ENCODE measurements at places on chromosomes 12 and 14.

- DNase-seq: no peak
These were observed 20.6 kb upstream of the PCNX1 start for GRCh38 chr14:70886421-70887206.

GRCh38 chr14:24307575-24308341 lies at the start of gene CIDEB:
CIDEB (minus strand) TSS chr14:24307977; CDS start chr14:24307858, 119 bp downstream.
- peak; percentile 34 for DNase-seq

DNA sequence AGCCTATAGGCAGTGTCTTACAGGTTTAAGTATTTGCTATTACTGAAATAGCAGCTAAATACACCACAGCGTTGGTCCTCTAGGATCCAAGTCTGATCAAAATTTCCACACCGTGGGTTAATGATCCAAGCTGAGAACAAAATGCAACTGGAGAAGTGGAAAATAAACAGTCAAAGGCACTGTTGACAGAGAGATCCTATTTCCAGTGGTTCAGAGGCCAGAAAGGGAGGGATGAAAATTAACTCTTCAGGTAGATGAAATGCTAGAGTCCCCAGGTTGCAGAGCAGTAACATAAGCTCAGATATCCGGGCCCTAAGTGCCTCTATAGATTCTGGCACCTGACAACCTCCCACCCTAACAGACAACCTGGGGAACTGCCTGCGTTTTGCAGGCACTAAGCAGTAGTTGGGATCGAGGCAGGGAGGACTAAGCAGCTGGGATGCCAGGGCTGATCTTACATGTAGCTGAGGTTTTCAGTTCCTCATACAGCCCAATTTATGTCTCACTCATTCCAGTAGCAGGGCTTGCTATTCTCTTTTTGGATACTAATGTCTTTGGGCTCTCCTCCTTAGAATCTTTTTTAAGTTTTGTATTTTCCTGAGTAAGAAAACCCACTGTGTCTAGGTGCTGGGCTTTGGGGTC lies 42.7 kb upstream of the CRACR2A start:
- no peak for DNase-seq

DNA sequence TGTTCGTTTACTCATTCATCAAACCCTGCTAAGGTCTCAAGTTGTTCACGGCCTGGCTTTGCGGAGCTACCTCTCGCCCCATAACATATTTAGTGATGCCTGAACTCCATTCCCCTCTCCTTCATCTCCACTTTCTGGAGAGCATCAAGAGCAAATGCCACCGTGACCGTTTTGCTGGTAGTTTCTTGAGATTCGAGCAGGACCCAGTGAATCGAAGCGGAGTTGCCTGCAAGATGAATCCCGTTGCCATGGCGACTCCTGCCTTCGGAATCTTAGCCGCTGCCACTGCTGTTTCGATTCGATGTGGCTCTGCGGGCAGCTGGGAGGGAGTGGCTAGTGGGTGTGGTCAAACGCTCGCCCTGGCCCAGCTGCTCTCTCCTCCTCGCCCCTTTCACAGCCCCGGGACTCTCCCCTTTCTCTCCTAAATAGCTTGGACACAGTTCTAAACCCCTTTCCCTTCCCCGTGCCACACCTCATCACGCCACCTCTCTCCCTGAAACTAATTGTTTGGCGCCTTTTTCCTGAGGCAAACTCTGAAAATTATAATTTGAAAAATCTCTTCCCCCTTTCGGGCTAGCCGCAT lies 1.4 kb downstream of the DAAM1 start:
- peak; percentile 99 for DNase-seq

DNA sequence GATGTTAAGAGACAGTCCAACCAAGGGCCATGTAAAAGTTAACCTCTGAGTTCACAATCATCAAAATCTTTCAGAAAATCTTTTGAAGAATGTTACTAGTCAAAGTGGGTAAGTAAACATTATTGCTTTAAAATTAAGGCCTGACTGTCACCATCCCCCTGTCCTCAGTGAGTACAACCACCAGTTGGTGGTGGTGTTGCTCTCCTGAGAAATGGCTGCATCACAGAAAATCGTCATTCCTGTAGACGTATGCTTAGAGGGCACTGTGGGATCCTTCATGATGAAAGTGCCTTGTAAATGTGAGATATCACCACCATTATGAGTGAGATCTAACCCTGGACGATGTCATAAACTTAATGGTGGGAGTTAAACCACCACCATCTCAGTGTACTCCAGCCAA lies 451.2 kb downstream of the RPS29 start:
- peak; percentile 70 for DNase-seq

GRCh38 chr14:92630367-92630766 lies 116.8 kb downstream of the RIN3 start:
- no peak for DNase-seq

GRCh38 chr12:33628087-33628486 lies 188.5 kb upstream of the SYT10 start:
- no peak for DNase-seq

- DNase-seq: peak; percentile 59
These were observed 12.9 kb downstream of the SPRYD3 start for GRCh38 chr12:53065975-53066931.

- no peak for DNase-seq
These were observed 13.8 kb upstream of the IFI27L2 start for GRCh38 chr14:94143239-94143638.

DNA sequence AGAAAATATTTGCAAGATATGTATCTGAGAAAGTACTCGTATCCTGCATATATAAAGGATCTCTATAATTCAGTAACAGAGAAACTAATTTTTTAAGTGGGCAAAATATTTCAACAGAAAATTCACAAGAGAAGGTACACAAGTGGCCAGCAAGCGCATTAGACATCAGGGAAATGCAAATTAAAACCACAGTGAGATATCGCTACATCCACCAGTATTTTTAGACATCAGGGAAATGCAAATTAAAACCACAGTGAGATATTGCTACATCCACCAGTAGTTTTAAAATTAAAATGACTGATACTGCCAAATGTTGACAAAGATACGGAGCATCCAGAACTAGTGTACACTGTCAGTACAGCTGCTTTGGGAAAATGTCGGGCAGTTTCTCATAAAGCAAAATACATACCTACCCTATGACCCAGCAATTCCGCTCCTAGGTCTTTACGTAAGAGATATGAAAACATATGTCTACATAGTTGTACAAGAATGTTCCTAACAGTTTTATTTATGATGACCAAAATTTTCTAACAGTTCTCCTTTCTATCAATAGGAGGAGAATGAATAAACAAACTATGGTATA lies 2.8 kb upstream of the KCNK13 start:
- no peak for DNase-seq

DNA sequence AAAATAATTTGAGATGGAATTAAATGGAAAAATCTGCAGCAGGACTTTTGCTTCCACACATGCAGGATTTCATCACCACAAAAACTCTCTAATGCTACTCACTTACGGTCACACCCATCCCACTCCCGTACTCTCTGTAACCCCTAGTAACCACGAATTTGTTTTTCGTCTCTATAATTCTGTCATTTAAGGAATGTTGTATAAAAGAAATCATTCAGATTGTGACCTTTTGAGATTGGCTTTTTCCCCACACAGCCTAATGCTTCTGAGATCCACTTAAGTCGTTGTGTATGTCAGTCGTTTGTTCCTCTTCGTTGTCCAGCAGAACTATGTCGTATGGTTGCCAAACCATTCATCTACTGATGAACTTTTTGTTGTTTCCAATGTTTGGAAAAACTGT lies 19.8 kb upstream of the PZP start:
- DNase-seq: no peak

GRCh38 chr14:80304125-80304766 lies 92.9 kb upstream of the DIO2 start:
- DNase-seq: no peak

DNA sequence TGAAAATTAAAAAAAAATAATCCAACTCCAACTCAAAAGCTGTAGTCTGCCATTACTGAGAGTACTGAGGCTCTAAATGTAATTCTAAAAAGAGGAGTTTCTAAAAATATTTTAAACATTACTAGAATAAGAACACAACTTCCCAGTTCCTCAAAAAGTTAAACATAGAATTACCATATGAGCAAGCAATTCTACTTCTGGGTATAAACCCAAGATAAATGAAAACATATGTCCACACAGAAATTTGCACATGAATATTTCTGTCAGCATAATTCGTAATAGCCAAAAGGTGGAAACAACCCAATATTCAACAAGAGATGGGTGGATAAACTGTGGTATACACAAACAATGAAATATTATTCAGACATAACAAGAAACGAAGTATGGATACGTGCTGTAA lies 15.0 kb upstream of the NR2C1 start:
- no peak for DNase-seq

GRCh38 chr12:126349383-126349782 lies 1284.1 kb downstream of the AACS start:
- no peak for DNase-seq

- DNase-seq: no peak
These were observed 62.1 kb downstream of the ZFC3H1 start for GRCh38 chr12:71601546-71601945.

- no peak for DNase-seq
These were observed 101.5 kb upstream of the CCDC91 start for GRCh38 chr12:28088566-28089272.

- DNase-seq: peak; percentile 20
These were observed 454.2 kb downstream of the AEBP2 start for GRCh38 chr12:19893514-19893913.

DNA sequence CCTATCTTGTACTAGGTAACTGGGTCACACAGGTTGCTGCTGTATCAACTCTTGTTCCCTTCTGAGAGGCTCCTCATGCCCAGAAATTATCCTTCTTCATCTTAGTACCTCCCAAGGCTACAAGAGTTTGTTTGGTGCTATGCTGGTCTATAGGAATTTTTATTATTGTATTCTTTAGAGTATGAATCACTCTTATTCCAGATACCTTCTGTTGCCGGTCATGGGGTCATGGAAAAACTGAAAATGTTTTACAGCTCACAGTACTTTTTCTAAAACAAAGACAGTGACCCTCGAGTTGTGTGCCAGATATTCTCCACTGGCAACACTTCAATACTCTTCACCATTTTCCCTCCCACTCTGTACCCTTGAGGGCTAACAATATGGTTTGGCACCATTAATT lies 1598.0 kb upstream of the TMEM132C start:
- no peak for DNase-seq

DNA sequence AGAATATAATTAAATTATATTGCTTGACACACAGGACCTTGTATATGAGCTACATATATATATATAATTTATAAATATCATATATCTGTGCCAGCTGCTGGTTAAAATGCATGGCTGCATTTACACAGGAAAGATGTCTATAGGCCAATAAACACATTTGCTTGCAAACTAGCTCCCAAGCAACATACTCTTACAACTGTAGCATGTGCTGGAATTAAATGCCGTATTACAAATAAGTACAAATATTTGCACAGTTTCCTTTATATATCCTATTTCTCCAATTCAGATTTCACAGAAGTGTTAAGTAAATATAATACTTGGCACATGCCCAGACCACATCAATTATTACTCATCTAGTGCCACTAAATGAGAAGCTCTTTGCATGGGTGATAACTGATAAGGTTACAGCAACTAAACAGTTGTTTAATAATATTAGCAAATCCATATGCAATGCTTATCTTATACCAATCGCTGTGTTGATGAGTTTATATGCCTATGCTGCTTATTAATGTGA lies 66.7 kb upstream of the E2F7 start:
- DNase-seq: no peak

DNA sequence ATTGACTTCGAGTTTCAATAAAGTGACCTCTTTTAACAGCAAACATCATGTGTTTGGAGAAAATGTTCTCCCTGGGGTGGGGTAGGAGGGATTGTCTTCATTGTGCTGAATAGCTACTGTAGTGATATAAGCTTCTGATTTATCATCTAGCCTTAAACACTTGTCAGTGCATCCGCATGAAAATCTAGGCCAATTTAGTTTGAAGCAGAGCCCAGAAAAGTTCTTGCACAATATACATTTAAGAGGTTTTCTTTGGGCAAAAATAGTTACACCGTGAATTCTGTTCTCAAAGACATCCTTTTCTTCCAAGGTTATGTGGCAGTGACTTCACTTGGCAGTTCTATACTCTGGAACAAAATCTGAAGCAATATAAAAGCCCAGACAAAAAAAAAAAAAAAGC lies 136.0 kb upstream of the IFNG-AS1 start:
- DNase-seq: no peak

GRCh38 chr12:122991623-122992275 lies 11.3 kb downstream of the ARL6IP4 start:
- DNase-seq: no peak

- DNase-seq: no peak
These were observed 65.5 kb downstream of the RASSF3 start for GRCh38 chr12:64675795-64676194.

DNA sequence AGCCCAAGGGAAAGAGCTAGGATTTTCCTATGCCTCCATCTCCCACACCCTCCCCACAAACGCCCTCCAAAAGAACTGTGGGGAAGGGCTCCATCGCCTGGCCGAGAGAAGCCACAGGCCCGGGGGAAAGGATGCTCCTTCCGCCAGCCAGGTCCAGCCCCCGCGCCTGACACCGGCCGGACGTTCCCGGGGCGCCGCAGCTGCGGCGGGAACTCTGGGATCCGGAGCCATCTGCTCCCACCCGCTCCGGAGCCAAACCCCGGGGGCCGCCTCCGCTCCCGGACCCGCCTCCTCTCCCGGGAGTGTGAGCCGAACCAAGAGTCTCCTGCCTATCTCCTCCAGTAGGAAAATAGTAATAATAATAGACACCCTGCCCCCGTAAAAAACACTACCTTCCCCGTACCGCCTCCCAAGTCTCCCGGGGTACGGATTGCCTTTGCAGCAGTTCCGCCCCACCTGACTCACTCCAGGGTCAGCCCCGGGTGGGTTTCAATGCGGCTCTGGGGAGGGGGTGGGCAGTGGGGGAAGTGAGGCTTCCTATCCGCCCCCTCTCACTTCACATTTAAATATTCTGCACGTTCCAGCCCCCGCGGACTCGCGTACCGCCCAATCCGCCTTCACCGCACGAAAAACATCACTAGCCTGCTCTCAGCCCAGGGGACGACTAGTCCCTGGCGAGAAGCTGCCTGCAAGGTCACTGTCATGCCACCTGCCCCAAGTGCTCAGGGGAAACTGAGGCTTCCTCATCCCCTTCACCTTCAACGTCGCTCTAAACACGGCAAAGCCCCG lies 2.4 kb downstream of the AGAP2 start:
- peak; percentile 56 for DNase-seq

- no peak for DNase-seq
These were observed 29.6 kb downstream of the KCNK13 start for GRCh38 chr14:90091393-90091792.

DNA sequence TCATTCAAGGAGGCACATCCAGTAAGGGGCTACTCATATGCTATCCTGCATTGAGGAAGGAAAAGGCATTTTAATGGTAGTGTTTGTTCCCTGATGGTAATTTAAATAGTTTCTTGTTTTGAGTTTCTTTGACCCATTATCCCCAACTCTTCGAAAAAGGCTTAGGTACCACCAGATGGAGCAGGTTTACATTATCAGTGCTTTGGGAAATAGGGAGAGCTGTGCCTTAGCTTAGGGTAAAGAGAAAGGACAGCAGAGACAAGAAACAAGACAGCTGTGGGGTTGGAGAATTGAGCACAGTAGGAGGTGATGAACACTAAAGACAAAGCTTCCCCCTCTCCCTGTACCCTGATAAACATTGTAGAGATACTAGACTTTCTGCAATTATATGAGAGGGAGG lies 29.1 kb upstream of the HELB start:
- DNase-seq: no peak

Measured in NCI-H524 (cell line).